ENCODE measurements at places on chromosomes 6 and 20. TPM values are rescaled to one million over a fixed set of nuclear protein-coding genes. Genes with fewer than 3 reads are reported as not detected.

Gene SCGN
- not detected for total RNA-seq

Gene NAA20
- total RNA-seq: 58.6 TPM

Gene DLK2
- 2.0 TPM for total RNA-seq

Gene AGPAT4
- total RNA-seq: 5.0 TPM

Gene PACSIN1
- 0.14 TPM for total RNA-seq

GRCh38 chr6:135910790-135911618, 59.5 kb downstream of the PDE7B start:
- DNase-seq: no peak
- no peaks in the 10 kb centered on the region for H3K27me3 ChIP-seq
- H3K36me3 ChIP-seq: no peaks in the 10 kb centered on the region
- H3K4me3 ChIP-seq: no peak overlapping the region
- H3K4me1 ChIP-seq: peaks cover 15% of the 10 kb centered on the region
- H3K27ac ChIP-seq: no peak overlapping the region

DNA sequence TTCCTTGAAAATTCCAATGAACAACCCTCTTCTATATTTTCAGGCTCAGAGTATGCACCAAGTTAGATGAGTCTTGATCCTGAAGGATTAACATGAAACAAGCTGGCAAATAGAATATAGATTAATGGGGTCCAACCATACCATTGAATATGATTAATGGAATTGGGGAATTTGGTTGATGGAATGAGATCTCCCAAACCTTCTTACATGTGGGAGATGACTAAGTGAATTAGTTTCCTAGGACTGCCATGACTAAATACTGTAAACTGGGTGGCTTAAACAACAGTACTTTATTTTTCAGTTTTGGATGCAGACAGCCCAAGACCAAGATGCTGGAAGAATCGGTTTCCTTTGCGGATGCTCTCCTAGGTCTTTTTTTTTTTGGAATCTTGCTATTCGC, 347.0 kb downstream of the QKI start:
- H3K36me3 ChIP-seq: no peaks in the 10 kb centered on the region
- H3K4me1 ChIP-seq: no peaks in the 10 kb centered on the region
- no peak overlapping the region for H3K4me3 ChIP-seq
- peaks cover 18% of the 10 kb centered on the region for H3K27me3 ChIP-seq
- no peak overlapping the region for H3K27ac ChIP-seq

- no peaks in the 10 kb centered on the region for H3K36me3 ChIP-seq
- H3K27ac ChIP-seq: no peak overlapping the region
- no peak for DNase-seq
- no peak overlapping the region for H3K4me3 ChIP-seq
These were observed 101.0 kb upstream of the MTHFD1L start for GRCh38 chr6:150764334-150765066.

GRCh38 chr6:125078602-125079321, 74.8 kb upstream of the TPD52L1 start:
- no peaks in the 10 kb centered on the region for H3K27me3 ChIP-seq
- no peaks in the 10 kb centered on the region for H3K4me1 ChIP-seq
- H3K36me3 ChIP-seq: no peaks in the 10 kb centered on the region
- no peak overlapping the region for H3K4me3 ChIP-seq
- DNase-seq: no peak
- H3K27ac ChIP-seq: no peak overlapping the region

DNA sequence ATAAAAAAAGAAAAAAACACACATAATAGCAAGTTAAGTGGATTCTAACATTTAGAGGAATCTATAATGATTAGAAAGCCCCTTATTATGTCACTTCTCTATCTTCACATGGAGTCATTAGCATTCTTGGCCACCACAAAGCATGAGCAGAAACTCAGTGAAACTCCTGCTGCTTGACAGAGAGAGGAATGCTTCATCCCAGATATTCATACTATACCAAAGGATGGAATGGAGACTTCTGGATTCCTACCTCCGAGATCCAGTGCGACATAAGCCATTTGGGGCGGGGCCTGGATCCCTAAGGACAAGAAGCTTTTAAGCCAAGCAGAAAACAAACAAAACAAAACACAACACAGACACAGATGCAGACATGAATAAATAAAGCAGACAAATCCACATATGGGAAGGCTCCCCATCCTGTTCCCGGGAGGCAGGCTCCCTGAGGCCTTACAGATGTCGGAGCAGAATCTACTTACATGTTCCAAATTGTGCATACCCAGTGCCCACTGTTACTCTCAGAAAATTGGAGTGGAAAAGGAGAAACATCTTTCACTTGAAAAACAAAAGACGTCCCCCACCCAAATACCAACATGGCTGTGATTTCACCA, 727.3 kb downstream of the MAFB start:
- H3K4me3 ChIP-seq: no peak overlapping the region
- no peaks in the 10 kb centered on the region for H3K27me3 ChIP-seq
- no peaks in the 10 kb centered on the region for H3K4me1 ChIP-seq
- DNase-seq: no peak
- H3K27ac ChIP-seq: no peak overlapping the region

- H3K4me3 ChIP-seq: no peak overlapping the region
- H3K27me3 ChIP-seq: peaks cover 71% of the 10 kb centered on the region
- DNase-seq: no peak
- peaks cover 4% of the 10 kb centered on the region for H3K4me1 ChIP-seq
- H3K36me3 ChIP-seq: peaks cover 14% of the 10 kb centered on the region
These were observed 7.3 kb downstream of the SIM1 start for GRCh38 chr6:100457311-100457990.

GRCh38 chr6:33668914-33669313, 42.6 kb downstream of the UQCC2 start:
- peaks cover 16% of the 10 kb centered on the region for H3K4me1 ChIP-seq
- H3K36me3 ChIP-seq: peaks cover 30% of the 10 kb centered on the region
- peak overlapping the region; percentile 9 for H3K27ac ChIP-seq
- no peak overlapping the region for H3K4me3 ChIP-seq
- no peaks in the 10 kb centered on the region for H3K27me3 ChIP-seq

DNA sequence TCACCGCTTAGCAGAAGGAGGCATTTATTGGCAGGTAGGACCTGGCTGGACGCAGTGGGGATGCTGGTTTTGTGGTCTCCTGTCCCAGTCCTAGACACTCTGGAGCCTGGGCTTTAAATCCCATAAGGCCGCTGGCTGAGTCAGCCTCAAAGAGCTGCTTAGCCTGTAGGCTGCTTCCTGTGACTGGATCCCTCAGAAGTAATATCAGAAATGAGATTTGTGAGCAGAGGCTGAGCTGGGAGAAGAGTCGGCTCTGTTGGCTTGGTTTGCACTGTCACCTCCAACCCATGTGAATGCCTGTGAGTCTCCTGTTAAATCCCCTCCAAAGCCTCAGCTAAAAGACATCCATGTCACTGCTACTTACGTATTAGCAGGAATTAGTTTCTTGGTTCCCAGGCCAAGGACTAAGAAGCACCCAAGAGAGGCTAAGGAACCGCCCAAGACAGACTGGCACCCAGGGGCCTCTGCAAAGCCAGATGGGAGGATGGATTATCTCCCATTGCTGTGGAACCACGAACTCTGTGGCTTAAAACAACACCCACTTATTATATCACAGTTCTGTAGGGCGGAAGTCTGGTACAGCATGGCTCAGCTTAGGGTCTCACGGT, 289.4 kb downstream of the CDC5L start:
- H3K36me3 ChIP-seq: no peaks in the 10 kb centered on the region
- no peak overlapping the region for H3K4me3 ChIP-seq
- no peak overlapping the region for H3K27ac ChIP-seq
- no peaks in the 10 kb centered on the region for H3K4me1 ChIP-seq
- DNase-seq: no peak

DNA sequence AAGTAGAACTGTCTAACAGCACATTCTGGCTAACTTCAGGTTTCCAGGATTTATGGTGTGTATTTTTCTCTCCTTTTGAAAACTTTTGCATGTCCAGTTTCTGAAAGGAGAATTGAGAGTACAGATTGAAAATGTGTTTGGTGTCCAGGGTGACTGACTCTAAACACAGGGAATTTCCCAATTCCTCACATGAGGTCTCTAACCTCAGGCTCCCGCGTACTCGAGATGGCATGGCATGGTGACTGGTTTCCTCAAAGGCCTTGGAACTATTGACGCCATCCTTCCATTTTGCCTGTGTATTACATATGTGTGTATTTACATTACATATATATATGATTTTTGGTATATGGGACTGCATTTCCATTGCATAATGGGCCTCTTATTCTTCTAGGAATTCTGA, 52.5 kb downstream of the PRND start:
- DNase-seq: no peak
- no peak overlapping the region for H3K27ac ChIP-seq
- H3K36me3 ChIP-seq: peaks cover 2% of the 10 kb centered on the region
- H3K27me3 ChIP-seq: no peaks in the 10 kb centered on the region

DNA sequence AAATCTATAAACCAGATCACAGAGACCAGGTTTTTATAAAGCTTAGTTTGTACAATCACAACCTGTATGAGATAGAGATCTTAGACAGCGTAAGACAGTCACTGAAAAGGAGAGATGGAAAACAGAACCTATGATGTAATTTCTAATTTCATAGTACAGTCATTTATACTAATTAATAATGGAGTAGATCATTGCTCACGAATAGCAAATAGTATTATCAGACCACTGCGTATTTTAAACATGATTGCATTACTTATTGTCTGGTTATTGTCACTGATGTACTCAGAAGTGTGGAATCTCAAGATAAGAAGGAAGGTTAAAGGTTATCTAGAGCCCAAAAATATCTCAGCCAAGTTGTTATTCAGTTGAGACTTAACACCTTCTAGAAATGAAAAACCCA, 115.6 kb downstream of the KHDC1L start:
- H3K27ac ChIP-seq: no peak overlapping the region
- H3K27me3 ChIP-seq: no peaks in the 10 kb centered on the region
- H3K4me3 ChIP-seq: no peak overlapping the region
- H3K4me1 ChIP-seq: no peaks in the 10 kb centered on the region

- no peaks in the 10 kb centered on the region for H3K36me3 ChIP-seq
- H3K27me3 ChIP-seq: no peaks in the 10 kb centered on the region
- no peak overlapping the region for H3K4me3 ChIP-seq
- H3K4me1 ChIP-seq: peaks cover 12% of the 10 kb centered on the region
These were observed 782 bp downstream of the TRMT11 start for GRCh38 chr6:125987026-125987617.

DNA sequence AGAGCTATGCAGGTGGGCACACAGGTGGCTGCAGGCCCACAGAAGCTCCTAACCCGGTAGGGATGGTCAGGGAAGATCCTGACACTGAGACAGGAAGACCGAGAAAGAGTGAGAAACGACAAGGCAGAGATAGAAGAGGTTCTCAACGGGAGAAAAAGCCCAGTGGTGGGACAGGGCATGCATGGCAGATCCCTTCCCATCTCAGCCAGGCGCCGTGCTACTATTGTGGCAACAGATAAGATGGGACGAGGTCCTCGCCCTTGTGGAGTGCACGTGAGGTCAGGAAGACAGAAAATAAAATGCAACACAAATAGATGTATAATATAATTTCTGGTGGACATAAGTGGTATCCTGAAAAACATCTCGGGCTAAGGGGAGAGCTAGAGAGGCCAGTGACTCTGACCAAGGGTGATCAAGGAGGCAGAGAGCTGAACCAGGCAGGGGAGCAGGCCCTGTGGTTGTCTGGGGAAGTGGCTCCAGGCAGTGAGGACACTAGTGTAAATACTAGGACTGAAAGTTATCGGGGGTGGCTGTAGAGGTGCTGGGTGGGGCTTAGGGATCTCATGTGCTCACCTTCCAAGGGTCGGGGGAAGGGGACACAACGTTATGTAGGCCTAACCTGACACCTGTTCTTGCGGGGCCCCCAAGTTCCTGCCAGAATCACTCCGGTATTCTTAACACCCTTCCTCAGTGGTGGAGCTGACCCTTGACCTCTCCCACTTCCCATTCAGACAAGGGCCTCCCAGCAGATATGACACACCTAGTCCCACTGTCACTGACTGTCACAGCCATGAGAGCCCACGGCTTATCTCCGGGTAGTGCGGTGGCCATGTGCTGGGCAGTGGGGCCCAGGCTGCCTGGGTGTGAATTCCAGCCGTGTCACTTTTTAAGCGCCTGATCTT, 1.0 kb downstream of the SRXN1 start:
- H3K4me3 ChIP-seq: peak overlapping the region; percentile 76
- H3K4me1 ChIP-seq: peaks cover 24% of the 10 kb centered on the region
- DNase-seq: peak; percentile 29
- H3K36me3 ChIP-seq: peaks cover 27% of the 10 kb centered on the region
- H3K27me3 ChIP-seq: peaks cover 5% of the 10 kb centered on the region
- H3K27ac ChIP-seq: peak overlapping the region; percentile 80

DNA sequence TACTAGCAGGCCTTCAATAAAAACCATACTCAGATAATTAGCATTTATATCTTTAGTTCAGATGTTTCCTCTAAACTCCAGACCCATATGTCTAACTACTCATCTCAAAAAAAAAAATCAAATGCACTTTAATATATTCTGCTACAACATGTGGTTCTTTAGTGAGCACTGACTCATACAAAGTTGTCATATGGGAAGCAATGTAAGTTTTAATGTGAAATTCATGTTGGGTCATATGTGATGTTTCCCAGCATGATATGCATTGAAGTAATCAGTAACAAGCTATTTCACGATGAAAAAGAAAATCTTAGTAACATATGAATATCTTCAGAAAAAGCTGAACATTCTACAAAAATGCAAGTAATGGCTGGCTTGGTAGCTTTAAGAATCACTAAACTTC, 859.7 kb upstream of the ADGRB3 start:
- no peak for DNase-seq
- H3K4me3 ChIP-seq: no peak overlapping the region
- H3K36me3 ChIP-seq: no peaks in the 10 kb centered on the region
- H3K27ac ChIP-seq: no peak overlapping the region
- H3K4me1 ChIP-seq: no peaks in the 10 kb centered on the region

DNA sequence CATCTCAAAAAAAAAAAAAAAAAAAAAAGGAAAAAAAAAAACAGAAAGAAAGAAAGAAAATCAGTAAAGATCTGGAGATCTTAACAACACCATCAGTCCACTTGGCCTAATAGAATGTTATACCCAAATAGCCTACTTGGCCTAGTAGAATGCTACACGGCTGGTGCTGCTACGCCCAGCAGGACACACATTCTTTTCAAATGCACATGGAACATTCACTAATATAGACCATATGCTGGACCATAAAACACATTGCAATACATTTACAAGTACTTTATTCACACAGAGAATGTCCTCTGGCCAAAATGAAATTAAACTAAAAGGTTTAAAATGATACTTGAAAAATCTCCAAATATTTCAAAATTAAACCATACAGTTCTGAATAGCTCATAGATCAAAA, 80.0 kb upstream of the TNFAIP3 start:
- no peaks in the 10 kb centered on the region for H3K36me3 ChIP-seq
- no peaks in the 10 kb centered on the region for H3K27me3 ChIP-seq
- no peak for DNase-seq
- no peak overlapping the region for H3K4me3 ChIP-seq

DNA sequence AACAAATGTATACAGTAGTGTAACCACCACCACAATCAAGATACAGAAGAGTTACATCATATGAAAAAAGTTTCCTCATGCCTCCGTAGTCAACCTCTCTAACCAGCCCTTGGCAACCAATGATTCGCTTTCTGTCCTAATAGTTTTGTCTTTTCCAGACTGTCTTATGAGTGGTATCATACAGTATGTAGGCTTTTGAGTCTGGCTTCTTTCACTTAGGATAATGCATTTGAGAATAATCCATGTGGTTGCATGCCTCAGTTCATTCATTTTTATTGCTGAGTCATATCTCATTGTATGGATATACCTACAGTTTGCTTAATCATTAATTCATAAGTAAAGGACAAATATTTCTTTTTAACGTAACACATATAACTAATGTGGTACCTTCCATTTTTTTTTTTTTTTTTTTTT, 86.4 kb upstream of the RIPOR2 start:
- no peak overlapping the region for H3K4me3 ChIP-seq
- DNase-seq: no peak
- no peaks in the 10 kb centered on the region for H3K36me3 ChIP-seq
- H3K27me3 ChIP-seq: no peaks in the 10 kb centered on the region
